Ascending aorta (tissue), 2 donors: ENCODE measurements at places on chromosomes 1 and 21. TPM values are rescaled to one million over a fixed set of nuclear protein-coding genes. Genes with fewer than 3 reads are reported as not detected.

DNA sequence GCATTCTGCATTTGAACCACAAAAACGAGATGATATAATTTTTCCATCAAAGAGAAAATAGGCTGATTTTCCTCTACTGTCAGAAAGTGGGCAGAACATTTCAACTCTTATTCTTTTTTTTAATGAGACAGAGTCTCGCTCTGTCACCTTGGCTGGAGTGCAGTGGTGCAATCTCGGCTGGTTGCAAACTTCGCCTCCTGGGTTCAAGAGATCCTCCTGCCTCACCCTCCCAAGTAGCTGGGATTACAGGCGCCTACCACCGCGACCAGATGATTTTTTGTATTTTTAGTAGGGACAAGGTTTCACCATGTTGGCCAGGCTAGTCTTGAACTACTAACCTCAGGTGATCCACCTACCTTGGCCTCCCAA is 11.6 kb downstream of the DSTYK start:
- DNase-seq: no peak

DNA sequence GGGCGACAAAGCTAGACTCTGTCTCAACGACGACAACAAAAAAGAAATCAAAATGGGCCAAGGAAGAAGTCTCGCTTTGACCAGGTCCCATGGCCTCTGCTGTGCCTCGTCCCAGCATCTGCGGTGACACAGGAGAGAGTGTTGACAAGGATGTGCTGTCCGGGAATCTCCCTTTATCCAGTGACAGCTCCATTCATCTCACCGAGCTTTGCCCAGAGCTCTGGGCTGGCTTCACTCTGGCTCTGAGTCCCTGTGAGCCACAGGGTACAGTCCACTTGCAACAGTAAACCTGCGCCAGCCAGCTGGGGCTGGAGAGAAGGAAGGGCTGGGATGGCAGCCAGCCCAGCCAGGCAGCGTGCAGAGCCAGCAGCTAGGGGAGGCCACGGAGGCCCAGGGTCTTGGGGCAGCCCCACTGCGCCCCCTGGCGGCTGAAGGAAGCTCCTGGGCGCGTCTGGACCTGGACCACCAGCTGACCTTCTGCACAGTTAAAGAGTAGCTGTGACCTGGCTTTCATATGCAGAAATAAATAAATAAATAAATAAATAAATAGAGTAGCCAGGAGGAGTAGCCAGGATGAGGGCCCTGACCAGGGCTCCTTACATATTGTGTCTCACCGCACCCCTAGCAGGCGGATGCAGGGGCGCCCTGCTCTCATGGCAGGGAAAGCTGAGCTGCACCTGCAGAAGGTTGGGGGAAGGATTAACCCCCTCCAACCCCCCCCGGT is 29.7 kb downstream of the ENO1 start:
- DNase-seq: peak; percentile 78

GRCh38 chr21:26557106-26557505 is 16.0 kb downstream of the CYYR1 start:
- no peak for DNase-seq

The SMAP2 gene
- 33.5 TPM for total RNA-seq

DNA sequence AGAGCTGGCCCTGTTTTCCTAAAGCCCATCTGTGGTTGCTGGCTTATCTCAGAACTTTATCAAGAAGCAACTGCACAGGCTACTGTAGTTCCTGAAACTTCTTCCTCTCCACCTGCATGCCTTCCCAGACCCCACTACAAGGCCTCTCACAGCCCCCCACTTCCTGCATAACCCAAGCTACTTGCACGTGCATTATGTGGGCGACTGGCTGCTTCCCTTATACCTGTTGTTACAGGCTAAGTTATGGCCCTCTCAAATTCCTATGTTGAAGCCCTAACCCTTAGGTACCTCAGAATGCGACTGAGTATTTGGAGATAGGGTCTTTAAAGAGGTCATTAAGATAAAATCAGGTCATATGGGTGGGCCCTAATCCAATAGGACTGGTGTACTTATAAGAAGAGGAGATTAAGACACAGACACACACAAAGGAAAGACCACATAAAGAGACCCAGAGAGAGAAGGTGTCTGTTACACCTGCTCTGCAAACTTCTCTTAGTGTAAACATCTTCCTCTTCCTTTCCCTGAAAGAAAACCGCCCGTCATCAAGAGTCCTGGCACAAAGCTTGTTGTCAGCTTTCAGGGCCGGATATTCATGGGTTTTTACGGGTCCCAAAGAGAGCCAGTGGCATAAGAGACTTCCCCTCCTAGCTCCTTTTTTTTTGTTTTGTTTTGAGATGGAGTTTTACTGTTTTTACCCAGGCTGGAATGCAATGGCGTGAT is 5.1 kb downstream of the ZNF496 start:
- no peak for DNase-seq

DNA sequence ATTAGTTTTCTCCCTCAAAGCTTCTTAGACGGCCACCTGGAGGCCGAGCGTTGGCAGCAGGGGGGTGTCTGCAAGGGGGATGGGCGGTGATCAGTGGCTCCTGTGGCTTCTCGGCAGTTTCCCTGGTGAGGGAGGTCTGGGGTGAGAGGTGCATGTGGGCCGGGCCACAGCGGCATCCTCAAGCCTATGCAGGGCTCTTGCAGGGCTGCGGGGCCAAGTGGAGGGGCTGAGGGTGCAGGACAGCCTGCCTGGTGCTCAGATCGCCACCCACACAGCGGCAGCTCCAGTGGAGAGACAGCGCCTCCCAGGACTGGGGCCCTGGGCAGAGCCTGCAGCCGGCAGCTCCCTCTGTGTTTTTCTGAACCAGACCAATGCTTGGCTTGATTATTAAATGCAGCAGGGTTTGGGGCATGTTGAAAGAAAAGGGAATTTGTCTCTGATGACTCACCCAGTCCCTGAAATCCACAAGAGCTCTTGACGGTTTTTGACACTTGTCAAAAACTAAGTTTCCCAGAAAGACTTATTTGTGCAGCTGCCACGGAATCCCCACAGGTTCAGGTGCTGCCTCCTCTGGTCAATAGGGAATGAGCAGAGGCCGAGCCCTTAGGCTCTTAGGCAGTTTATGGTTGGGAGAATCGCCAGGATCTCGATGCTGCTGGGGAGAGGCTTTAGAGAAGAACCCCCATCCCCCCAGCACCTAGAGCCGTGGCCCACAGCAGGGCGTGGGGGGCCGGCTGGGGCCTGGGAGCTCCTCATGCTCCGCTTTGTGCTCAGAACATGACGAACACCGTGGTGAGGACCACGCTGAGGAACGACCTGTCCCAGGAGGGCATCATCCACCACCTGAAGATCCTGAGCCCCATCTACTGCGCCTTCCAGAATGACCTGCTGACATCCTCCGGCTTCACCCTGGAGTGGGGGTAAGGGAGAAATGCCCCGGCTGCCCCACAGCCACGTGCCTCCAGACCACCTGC is 54.7 kb downstream of the UMODL1 start:
- DNase-seq: no peak

The AIRE gene
- total RNA-seq: 0.75 TPM

DNA sequence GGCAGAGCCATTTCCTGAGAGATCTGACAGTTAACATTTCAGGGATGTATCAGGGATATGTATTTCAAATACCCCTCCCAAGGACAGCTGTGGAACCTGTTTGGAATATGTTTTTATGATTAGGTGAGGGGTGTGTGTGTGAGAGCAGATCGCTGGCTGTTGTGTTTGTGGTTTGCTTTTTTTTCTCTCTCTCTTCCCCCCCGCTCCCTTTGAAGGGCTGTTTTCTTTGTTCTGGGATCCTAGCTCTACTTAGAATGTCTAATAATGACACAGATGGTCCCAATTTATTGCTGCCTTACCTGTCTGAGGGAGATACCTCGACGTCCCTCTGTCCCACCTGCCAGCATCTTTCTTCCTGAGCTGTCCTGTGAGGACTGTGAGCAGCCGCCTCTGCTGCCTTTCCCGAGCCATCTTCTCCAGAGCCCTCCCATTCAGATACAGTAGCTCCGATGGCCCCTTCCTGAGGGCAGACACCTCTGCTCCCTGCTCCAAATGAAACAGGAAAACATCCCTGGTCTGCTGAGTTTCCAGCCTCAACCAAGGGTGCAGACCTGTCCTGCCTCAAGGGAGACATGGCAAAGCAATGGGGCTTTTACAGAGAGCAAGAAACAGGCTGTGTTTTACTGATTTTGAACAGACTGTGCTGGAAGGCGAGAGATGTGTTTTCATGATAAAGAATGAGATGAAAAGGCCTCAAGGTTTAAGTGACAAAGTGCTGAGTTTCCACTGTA is 138.0 kb upstream of the TNR start:
- DNase-seq: no peak

The KIRREL1 gene
- 114 TPM for total RNA-seq

DNA sequence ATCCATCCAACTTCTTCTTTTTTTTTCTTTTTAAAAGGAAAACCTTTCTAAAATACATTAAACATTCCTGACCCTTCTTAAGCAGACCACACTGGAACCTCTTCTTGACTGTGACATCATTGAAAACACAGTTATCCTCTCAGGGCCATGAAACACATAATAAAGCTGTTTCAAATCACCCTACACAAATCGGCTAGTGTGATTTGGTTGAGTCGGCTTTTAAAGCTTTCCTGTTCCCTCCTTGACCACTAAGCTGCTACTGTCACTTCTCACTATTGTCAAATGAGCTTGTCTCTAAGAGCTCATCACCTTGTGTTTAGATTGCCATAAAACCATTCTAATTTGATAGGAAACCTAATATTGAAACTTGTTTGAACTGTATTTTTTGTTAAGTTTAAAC is 5.9 kb downstream of the USP24 start:
- no peak for DNase-seq

DNA sequence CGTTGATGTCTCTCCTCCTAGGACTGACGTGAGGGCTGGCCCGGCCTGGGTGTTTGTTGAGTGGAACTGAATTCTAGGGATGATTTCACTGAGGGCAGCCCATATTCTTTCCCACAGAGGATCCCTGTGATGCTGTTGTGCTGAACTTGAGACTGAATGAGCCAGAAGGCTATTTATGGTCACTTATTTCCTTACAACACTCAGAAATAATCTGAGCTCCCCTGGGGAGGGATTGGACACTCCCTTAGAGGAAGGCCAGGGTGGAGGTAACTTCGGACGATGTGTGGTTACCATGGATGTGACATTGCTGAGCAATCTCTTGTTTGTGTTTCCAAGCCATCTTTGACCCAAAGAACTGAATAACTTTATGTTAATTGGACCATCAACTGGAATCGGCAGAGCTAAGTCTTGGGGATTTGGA is 5.1 kb upstream of the TMCO4 start:
- DNase-seq: no peak

GRCh38 chr1:176692431-176692830 is 229.5 kb downstream of the PAPPA2 start:
- no peak for DNase-seq

DNA sequence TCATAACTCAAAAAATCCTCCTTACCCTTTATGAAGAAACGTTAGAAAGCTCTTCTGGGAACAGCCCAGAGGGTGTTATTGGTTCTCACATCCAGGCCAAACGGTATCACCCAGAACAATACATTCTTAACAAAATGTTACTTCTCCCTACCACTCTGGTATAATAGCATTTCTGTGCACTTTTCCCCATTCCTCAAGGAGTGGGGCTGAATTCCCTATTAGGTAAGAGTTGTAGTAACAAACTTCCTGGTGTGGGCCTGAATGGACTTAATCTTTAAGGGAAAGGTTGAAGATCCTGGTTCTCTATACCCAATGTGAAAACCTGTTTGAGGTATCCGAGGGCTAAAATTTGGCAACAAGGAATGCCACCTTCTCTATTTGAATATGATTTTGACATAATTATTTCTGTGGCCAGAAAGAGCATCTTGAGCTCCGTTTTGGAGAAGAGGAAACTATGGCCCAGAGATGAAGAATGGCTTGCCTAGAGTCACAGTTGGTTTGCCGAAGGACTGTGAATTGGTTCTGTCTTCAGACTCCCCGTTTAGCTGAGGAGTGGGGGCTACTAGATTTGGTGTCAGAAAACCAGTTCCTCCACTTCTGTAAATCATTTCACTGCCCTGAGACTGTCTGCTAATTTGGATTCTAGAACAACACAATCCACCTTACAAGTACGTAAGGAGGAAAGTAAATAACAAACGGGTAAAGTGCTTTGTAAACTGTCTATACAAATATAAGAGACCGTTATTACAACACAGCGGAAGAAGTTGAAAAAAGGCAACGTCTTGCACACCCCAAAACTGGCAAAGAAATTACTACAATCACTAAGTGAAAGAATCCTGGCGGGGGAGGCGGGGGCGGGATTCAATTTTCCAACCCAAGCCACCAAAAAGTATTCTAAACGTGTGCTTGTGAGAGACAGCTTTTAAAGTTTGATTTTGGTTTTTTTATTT is 2.3 kb downstream of the ANP32E start:
- DNase-seq: peak; percentile 66

DNA sequence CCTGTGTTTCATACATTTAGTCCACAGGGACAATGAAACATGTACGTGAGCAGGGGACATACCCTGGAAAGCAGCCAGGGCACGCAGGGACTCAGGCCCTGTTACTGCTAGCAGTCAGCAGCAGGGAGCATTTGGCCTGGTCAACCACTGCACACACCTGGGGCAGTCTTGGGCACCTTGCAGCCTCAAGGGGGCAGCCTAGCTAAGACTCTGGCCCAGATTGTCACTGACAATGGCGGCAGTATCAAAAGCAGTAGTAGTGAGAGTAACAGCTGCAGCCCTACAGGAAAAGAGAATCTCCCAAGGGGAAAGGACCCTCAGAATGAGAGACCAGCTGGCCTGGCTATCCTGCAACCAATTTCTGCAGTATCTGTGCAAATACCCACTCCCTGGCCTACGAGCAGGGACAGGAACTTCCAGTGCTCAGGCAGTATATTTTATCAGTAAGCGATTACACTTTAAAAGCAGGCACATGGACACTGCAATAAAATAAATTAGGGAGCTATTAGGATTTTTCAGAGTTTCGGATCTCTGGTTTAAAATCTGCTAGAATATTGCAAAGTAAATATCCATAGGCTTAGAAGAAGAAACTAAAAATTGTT is 475.6 kb downstream of the LTN1 start:
- DNase-seq: peak; percentile 70

GRCh38 chr1:20683614-20684013 is 22.4 kb upstream of the DDOST start:
- no peak for DNase-seq

The PGLYRP4 gene
- not detected for total RNA-seq

GRCh38 chr1:24441480-24441879 is 25.9 kb downstream of the NIPAL3 start:
- DNase-seq: no peak

The TMOD4 gene
- total RNA-seq: not detected
